ENCODE measurements at places on chromosomes 1 and 21. TPM values are rescaled to one million over a fixed set of nuclear protein-coding genes. Genes with fewer than 3 reads are reported as not detected.
A peak's percentile ranks its signal among the peaks of the same experiment; 100 is the strongest.

GJA8 gene
- total RNA-seq, result not detected

DNA sequence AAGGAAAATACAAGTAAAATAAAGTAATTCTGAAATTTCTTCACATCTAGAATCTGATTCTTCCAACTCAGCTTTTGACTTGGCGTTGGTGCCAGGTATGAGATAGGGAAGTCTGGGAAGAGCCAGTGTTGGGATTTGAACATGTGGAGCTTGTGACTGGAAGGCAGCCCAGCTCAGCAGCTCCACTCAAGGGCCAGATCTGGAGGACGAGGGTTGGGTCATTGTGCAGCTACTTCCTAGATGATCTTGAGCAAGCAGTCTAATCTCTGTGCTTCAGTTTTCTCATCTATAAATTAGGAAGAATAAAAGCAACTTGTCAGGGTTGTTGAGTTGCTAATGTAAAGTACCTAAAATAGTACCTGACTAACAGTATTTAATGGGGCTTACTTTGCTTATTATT is 5.0 kb downstream of the ADARB1 start:
- DNase-seq, result no peak

- DNase-seq, result no peak
Observed at GRCh38 chr1:61356995-61357394, 274.6 kb downstream of the NFIA start.

GRCh38 chr1:49651136-49651535 is 372.6 kb downstream of the AGBL4 start:
- DNase-seq, result no peak

CRYBG2 gene
- 0.22 TPM for total RNA-seq

GRCh38 chr21:16460936-16461335 is 731.2 kb downstream of the USP25 start:
- DNase-seq, result no peak

RCSD1 gene
- 40.8 TPM for total RNA-seq

BEST4 gene
- total RNA-seq, result 0.18 TPM

DNA sequence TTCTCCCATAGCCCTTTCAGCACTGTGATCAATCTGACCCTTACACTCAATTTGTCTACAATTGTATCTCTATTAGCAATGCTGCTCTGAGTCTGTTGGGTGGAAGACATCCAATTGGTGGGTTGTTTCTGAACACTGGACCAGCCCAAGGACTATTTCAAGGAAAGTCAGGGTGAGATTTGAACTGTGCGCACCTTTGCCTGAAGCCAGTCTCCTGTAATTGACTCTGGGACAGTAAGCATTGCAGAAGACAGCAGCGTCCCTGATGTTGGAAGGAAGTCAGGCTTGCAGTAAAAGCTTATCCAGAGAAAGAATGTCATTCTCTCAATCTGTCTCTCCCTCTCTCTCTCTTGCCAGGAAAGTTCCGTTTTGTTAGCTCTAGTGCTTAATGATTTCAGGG is 233.9 kb downstream of the KIF26B start:
- peak; percentile 66 for DNase-seq

DEPDC1 gene
- 6.8 TPM for total RNA-seq

LEMD1 gene
- not detected for total RNA-seq

- no peak for DNase-seq
Observed at GRCh38 chr1:225908013-225908640, 15.9 kb downstream of the PYCR2 start.

LCE2C gene
- not detected for total RNA-seq

DNA sequence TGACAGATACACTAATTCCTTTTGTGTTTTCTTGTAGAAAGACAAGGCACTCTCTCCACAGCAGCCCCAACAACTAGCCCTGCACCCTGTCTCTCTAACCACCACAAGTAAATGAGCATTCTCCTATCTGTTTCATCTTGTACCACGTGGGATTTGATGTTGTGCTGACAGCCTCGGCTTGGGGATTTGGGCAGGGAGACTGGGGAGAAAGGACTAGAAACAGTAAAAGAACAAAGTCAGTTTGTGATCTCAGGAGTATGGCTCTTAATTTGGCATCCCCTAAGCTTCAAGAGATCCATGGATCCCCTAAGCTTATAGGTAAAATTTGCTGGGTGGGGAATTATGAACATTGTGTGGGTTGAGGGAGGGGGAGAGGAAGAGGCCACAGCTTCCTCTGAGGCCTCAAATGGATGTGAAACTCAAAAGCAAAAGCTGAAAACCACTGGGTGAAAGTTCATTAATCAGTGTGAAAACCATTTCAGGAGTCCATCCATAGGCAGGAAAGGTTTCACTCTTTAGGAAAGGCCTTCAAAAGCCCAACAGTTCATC is 3.1 kb downstream of the C1orf162 start:
- DNase-seq, result peak; percentile 51

DNA sequence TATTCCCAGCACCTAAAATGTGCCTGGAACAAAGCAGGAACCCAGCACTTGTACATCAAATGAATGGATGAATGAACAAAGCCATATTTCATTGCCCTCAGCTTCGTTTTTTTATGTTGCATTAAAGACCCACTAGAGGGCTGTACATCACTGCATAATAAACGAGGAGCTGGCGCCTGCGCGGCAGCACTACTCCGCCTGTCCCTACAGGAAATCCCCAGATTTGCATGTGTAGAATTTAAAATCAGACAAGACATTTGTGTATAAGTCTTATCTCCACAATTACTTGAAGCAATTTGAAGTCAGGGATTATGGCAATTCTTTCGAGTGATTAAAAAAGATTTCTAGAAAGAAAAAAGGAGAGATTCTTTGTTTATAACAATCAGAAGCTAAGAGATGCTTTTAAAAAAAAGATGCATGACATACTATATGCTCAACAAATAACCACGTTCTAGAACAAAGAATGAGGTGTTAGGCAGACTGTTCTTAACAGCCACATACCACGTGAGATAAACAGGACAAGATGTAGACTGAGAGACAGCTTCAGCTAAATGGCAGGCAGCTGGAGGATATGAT is 5.4 kb upstream of the NEK2 start:
- peak; percentile 92 for DNase-seq

GRCh38 chr21:43935711-43936110 is 70.7 kb downstream of the AGPAT3 start:
- no peak for DNase-seq

DNA sequence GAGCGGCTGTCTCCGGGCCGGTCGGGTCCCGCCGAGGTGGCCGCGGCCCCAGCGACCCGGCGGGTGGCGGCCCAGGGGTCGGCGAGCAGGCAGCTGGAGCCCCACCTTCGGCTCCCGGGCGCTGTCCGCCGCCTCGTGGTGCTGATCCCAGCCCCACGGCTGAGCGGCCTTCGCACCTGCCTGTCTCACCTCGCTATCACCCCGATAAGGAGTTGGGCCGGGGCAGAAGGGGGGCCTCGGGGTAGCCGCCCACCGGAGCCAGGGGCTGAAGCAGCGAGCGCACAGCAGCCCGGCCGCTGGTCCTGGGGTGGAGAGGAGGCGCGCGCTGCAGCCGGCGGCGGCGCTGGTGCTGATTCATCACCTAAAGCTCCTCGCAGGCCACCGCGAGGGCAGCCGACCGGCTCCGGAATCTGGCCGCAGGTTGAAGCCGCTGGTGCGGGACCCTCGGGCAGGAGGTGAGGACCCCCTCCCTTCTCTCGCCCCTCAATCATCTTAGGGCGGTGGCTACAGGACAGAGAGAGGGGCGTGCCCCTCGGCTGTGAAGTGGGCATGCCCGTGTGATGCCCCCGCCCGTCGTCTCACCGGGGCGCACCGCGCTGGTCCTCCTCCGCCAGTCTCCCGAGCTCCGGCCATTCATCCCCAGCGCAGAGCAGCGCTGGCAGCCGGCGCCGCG is 575 bp downstream of the TRIM67 start:
- peak; percentile 52 for DNase-seq

DNA sequence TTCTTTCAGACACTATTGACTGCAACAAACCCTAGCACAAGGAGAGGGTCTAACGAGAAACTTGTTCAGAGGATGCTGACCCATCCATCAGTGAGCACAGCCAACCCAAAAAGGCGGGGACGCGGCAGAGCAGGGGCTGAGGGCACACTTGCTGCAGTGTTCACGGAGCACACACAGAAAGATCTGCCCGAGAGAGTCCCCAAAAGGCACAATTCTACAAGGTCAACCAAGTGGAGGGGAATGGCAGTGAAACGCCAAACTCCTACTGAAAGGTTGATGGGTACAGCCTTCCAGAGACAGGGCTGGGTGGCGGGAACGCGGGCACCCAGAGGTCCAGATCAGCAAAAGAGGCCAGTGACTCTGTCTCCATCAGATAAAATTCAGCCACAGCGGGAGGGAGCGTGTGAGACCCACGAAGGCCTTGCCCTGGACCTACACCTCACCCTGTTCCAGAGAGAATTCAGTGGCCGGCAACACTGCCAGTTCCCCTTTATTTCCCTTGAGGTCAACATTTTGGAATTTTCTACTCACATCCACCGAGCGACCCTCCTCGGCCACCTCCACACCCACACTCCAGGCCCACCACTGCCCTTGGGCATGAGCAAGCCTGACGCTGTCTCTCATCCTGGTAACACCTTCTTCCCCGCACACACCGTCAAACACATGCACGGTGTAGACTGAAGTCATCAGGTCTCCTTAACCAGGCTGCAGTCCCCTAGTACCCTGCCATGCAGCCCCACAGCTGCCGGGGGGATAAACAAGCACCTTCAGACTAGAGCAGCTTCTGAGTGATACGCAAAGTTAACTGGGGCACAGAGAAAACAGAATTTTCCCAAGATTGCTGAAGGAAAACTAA is 5.5 kb downstream of the GNG4 start:
- DNase-seq, result no peak

DNA sequence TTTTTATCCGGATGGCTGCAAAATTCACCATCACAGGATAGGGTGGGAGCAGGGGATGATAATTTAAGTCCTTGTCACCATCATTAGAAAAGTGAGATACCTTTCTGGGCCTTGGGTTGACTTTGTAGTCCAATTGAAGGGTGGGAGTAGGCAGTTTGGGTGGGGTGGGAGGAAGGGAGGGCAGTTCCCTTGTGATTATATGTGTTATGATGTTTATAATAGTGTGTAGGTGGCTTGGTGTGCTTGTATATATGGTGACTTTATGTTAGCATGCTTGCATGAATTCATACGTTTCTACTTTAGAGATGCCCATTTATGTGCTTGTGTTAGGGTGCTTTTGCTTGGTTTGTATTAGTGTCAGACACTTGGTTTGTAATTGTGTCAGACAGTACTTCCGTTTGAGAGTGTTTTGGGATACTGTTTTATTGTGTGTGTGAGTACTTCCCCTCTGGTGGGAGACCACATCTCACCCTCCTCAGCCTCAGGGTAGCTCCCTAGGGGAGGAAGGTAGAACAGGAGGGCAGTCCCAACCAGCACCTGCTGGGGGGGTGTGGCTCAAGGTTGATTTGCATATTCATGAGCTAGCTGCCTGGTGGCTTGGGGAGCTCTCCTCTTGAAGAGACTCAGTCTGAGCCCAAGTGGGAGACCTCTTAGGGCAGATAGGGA is 6.3 kb upstream of the POU3F1 start:
- DNase-seq, result no peak

DNA sequence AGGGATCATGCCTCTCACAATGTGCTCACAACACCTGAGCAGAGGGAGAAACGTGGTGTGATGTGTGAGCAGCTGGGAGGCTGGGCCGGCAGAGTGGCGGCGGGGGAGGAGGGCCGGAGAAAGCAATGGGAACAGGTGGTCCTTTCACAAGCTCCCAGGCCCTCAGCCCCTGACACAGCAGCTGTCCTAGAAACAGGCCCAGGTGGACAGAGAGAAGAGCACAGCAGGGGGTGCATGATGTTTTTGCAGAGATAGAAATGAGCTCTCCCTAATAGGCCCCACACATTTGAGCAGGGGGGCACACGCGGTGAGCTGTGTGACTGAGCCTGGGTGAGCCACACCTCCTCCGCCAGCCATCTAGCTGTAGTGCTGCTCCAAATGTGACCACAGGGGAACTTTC is 7.6 kb upstream of the RGS16 start:
- no peak for DNase-seq
